ENCODE measurements at places on chromosomes 3 and 15. TPM values are rescaled to one million over a fixed set of nuclear protein-coding genes. Genes with fewer than 3 reads are reported as not detected.

The DPPA2 gene
- total RNA-seq, result 1.1 TPM

The FGD5 gene
- total RNA-seq, result 0.27 TPM

The RBP2 gene
- not detected for total RNA-seq

The SLC6A20 gene
- not detected for total RNA-seq

GRCh38 chr3:183149915-183150750, 12.4 kb downstream of the LAMP3 start:
- no peak overlapping the region for H3K4me3 ChIP-seq
- no peaks in the 10 kb centered on the region for H3K4me1 ChIP-seq
- H3K27ac ChIP-seq, result no peak overlapping the region
- H3K27me3 ChIP-seq, result peaks cover 5% of the 10 kb centered on the region
- H3K36me3 ChIP-seq, result no peaks in the 10 kb centered on the region

DNA sequence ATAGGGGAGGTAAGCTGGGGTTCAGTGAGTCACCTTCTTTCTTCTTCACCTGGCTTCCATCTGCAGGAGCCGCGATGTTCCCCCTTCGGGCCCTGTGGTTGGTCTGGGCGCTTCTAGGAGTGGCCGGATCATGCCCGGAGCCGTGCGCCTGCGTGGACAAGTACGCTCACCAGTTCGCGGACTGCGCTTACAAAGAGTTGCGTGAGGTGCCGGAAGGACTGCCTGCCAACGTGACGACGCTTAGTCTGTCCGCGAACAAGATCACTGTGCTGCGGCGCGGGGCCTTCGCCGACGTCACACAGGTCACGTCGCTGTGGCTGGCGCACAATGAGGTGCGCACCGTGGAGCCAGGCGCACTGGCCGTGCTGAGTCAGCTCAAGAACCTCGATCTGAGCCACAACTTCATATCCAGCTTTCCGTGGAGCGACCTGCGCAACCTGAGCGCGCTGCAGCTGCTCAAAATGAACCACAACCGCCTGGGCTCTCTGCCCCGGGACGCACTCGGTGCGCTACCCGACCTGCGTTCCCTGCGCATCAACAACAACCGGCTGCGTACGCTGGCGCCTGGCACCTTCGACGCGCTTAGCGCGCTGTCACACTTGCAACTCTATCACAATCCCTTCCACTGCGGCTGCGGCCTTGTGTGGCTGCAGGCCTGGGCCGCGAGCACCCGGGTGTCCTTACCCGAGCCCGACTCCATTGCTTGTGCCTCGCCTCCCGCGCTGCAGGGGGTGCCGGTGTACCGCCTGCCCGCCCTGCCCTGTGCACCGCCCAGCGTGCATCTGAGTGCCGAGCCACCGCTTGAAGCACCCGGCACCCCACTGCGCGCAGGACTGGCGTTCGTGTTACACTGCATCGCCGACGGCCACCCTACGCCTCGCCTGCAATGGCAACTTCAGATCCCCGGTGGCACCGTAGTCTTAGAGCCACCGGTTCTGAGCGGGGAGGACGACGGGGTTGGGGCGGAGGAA, 2.6 kb downstream of the ISLR2 start:
- no peak overlapping the region for H3K27ac ChIP-seq
- peaks cover 97% of the 10 kb centered on the region for H3K27me3 ChIP-seq
- no peak for DNase-seq

- no peaks in the 10 kb centered on the region for H3K36me3 ChIP-seq
- no peak overlapping the region for H3K27ac ChIP-seq
- peaks cover 34% of the 10 kb centered on the region for H3K4me1 ChIP-seq
- no peak for DNase-seq
- H3K27me3 ChIP-seq, result no peaks in the 10 kb centered on the region
Observed at GRCh38 chr3:65402597-65402996, 636.1 kb downstream of the MAGI1 start.

- no peaks in the 10 kb centered on the region for H3K36me3 ChIP-seq
- H3K27me3 ChIP-seq, result no peaks in the 10 kb centered on the region
- H3K27ac ChIP-seq, result peak overlapping the region; percentile 97
- H3K4me1 ChIP-seq, result peaks cover 42% of the 10 kb centered on the region
- peak overlapping the region; percentile 79 for H3K4me3 ChIP-seq
- no peak for DNase-seq
Observed at GRCh38 chr3:48039487-48040190, 23.4 kb upstream of the MAP4 start.

DNA sequence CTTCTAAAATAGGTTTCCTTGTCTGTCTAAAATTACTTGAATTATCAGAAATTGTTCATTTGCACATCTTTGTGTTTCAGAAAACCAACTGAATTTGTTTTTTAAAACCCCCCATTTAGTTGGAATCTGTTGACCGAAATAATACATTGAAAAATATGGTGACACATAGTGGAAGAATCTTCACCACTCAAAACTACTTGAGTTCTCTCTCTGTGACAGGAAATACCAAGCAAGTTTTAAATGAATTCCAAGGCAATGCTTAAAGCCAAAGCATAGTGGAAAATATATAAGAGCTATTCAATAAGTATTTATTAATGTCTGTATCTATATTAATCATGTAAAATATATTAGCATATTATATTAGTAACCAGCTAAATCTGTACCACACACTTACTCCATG, 224.9 kb upstream of the COL8A1 start:
- peaks cover 7% of the 10 kb centered on the region for H3K4me1 ChIP-seq
- H3K27me3 ChIP-seq, result no peaks in the 10 kb centered on the region
- H3K4me3 ChIP-seq, result no peak overlapping the region
- H3K27ac ChIP-seq, result no peak overlapping the region
- no peak for DNase-seq

DNA sequence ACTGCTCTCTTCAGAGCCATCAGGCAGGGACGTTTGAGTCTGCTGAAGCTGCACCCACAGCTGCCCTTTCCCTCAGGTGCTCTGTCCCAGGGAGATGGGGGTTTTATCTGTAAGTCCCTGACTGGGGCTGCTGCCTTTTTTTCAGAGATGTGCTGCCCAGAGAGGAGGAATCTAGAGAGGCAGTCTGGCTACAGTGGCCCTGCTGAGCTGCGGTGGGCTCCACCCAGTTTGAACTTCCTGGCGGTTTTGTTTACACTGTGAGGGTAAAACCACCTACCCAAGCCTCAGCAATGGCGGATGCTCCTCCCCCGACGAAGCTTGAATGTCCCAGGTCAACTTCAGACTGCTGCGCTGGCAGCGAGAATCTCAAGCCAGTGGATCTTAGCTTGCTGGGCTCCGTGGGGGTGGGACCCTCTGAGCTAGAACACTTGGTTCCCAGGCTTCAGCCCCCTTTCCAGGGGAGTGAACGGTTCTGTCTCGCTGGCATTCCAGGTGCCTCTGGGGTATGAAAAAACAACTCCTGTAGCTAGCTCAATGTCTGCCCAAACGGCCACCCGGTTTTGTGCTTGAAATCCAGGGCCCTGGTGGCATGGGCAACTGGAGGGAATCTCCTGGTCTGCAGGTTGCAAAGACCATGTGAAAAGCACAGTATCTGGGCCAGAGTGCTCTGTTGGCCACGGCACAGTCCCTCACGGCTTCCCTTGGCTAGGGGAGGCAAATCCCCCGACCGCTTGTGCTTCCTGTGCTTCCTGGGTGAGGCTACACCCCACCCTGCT, 21.1 kb upstream of the ST6GAL1 start:
- peaks cover 7% of the 10 kb centered on the region for H3K27me3 ChIP-seq
- no peak overlapping the region for H3K4me3 ChIP-seq
- H3K4me1 ChIP-seq, result no peaks in the 10 kb centered on the region
- DNase-seq, result no peak
- H3K27ac ChIP-seq, result no peak overlapping the region

DNA sequence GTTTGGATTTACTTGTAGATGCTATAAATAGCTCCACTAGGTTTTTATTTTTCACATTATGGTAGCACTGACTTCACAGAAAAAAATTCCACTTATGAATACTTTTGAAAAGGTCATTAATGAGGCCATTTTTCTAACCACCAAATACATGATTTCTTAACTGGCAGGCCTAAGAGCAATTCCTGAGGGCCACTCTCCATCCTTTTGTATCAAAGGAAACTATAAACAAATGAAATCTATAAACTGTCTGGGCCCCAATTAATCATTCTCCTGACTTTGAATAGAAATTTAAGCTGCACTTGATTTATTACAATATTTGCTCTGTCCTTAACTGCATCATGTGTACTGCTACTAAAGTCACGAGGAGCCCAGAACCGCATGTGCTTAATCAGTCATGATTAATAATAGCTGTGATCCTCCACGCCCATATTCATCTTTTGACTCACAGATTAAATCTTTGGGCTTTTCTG, 25.1 kb upstream of the MTMR10 start:
- no peaks in the 10 kb centered on the region for H3K4me1 ChIP-seq
- no peak for DNase-seq
- peaks cover 13% of the 10 kb centered on the region for H3K36me3 ChIP-seq
- H3K27me3 ChIP-seq, result peaks cover 2% of the 10 kb centered on the region
- H3K27ac ChIP-seq, result no peak overlapping the region

- DNase-seq, result no peak
- H3K4me3 ChIP-seq, result no peak overlapping the region
- H3K36me3 ChIP-seq, result peaks cover 9% of the 10 kb centered on the region
Observed at GRCh38 chr15:84783493-84784251, 33.5 kb upstream of the ALPK3 start.

DNA sequence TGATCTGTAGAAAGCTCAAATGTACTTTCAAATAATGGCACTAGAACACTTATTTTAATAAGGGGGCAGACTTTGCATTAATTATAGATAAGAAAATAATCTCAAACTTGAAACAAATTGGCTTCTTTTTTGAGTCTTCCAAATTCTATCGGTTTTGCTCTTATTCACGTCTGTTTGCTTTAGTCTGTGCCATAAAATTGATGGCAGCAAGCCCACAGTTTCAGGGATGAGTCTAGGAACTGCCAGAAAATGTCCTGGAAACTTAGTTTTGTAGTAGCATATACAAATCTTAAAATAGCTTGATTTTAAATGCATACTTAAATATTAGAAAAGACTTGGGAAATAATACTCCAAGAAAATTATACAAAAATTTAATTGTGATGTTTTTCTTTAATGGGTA, 39.7 kb downstream of the BCHE start:
- H3K27me3 ChIP-seq, result no peaks in the 10 kb centered on the region
- H3K4me3 ChIP-seq, result no peak overlapping the region
- H3K4me1 ChIP-seq, result peaks cover 24% of the 10 kb centered on the region

GRCh38 chr3:9916734-9917680, at the start of gene IL17RC:
TSS of gene IL17RC (plus strand) at chr3:9917098. CDS start at chr3:9917316, 218 bp downstream.
- H3K27me3 ChIP-seq, result no peaks in the 10 kb centered on the region
- H3K4me1 ChIP-seq, result peaks cover 13% of the 10 kb centered on the region
- H3K4me3 ChIP-seq, result peak within 1 kb of the TSS; percentile 84
- DNase-seq, result peak; percentile 27
- H3K36me3 ChIP-seq, result no peaks in the 10 kb centered on the region

DNA sequence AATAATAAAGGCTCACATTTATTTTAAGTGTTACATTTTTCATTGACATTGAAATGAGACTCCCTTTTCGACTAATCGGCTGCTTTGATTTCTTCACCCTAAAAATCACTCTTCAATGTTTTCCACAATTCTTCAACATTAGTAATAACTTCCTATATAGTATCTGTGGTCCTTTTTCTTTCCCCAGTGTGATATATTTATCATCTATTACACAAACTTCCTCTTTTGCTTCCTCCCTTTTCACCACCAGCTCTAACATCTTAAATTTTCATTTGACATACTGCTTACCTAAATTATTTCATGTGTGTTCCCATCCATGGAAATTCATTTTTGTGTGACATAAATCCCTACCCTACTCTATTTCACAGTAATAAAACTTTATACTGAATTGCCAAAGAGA, 244.4 kb downstream of the TIGIT start:
- H3K4me1 ChIP-seq, result no peaks in the 10 kb centered on the region
- peaks cover 3% of the 10 kb centered on the region for H3K36me3 ChIP-seq
- no peak for DNase-seq
